ENCODE measurements at places on chromosomes 1 and 21. TPM values are rescaled to one million over a fixed set of nuclear protein-coding genes. Genes with fewer than 3 reads are reported as not detected.

The KISS1 gene
- not detected for total RNA-seq

DNA sequence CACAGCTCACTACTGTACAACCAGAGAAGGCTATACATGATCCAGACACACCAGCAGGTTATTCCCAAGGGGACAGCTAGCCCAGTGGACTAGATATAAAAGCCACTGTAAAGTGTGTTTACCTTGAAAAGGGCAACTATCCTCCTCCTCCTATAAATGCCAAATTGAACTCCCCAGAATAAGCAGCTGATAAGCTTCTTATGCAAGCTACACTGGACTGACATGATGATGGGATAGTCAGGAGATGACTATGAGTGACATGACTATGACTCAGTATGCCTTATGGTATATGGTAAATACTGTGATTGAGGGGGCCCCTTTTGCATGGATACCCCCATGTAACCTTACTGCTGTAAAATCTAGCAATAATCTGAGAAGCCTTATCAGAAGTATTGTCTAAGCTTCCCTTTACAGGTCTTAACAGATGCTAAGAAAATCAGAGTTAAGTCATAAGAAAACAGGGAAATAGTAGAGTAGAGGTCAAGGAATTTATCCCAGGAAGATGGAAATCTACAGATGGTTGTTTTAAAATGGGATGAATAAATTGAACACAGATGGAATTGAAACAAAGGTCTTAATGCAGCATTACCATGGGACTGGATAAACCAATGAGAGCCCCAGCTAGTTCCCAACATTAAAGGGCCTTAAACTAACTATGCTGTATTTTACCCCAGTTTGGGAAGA, 55.8 kb downstream of the TRIM33 start:
- no peak overlapping the region for H3K4me3 ChIP-seq
- no peaks in the 10 kb centered on the region for H3K27me3 ChIP-seq
- H3K4me1 ChIP-seq, result peaks cover 25% of the 10 kb centered on the region
- H3K27ac ChIP-seq, result peak overlapping the region; percentile 50
- no peak for DNase-seq
- peaks cover 18% of the 10 kb centered on the region for H3K36me3 ChIP-seq

GRCh38 chr1:176338877-176339276, 124.1 kb upstream of the PAPPA2 start:
- no peaks in the 10 kb centered on the region for H3K27me3 ChIP-seq
- no peak overlapping the region for H3K27ac ChIP-seq

The TMEM39B gene
- total RNA-seq, result 19.5 TPM

The PIGR gene
- total RNA-seq, result 367 TPM

DNA sequence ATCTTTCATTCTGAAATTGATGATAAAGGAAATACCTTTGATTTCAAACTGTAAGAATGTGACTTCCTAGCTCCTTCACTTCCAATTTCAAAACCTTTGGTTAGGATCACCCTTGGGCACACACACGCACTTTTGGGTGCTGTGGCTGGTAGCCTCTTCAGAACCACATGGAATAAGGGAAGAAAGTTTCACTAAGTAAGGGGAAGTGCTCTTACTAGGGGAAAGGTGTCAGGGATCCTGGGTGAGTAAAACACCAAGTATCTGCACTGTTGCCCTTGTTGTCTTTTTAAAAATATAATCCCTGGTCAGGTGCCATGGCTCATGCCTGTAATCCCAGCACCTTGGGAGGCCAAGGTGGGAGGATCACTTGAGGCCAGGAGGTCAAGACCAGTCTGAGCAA, 132.4 kb downstream of the SDCCAG8 start:
- no peak overlapping the region for H3K4me3 ChIP-seq
- no peaks in the 10 kb centered on the region for H3K27me3 ChIP-seq
- no peak for DNase-seq

DNA sequence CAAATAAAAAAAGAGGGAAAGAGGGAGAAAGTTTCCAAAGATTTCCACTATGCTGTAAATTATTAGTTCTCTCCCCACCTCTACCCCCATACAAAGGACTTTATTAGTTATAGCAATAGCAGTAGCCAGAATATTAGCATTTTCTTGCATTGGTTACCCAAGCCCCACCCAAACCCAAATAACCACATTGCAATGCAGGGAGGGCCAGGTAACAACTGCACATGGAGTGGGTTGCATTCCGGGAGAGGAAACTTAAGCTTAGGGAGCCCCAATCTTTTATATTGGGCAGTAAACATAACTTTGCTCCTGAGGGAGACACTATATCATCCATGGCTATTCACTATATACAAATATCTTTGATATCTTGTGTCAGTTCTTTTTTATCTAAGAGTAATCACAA, 6.0 kb downstream of the ADIPOR1 start:
- no peak for DNase-seq
- peaks cover 20% of the 10 kb centered on the region for H3K36me3 ChIP-seq
- H3K4me3 ChIP-seq, result no peak overlapping the region
- H3K4me1 ChIP-seq, result peaks cover 37% of the 10 kb centered on the region
- H3K27ac ChIP-seq, result no peak overlapping the region

- peaks cover 30% of the 10 kb centered on the region for H3K4me1 ChIP-seq
- peaks cover 8% of the 10 kb centered on the region for H3K27me3 ChIP-seq
- H3K4me3 ChIP-seq, result peak overlapping the region; percentile 48
- no peak for DNase-seq
Measured at GRCh38 chr1:31797216-31797615, 18.6 kb downstream of the SPOCD1 start.

The ITSN1 gene
- 30.6 TPM for total RNA-seq

DNA sequence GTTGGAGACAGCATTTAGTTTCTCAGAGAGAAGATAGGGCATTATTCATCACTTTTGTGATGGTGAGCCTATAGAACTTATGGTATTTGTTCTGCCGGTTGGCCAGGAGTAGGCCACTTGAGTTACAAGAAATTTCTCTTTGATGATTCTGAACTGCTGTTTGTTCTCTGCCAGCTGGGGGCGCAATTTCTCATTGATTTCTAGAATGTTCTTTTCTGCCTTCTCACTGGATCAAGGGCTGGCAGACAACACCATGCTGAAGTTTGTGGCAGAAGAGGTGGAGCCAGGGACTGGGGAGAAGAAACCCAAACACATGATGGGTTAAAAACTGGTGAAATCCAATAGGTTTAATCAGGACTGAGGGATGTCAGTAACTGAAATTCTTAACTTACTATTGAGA, 360.6 kb downstream of the FAM72C start:
- H3K4me3 ChIP-seq, result no peak overlapping the region
- no peak overlapping the region for H3K27ac ChIP-seq

- H3K4me3 ChIP-seq, result peak overlapping the region; percentile 75
- peaks cover 20% of the 10 kb centered on the region for H3K4me1 ChIP-seq
- DNase-seq, result peak; percentile 34
- H3K27ac ChIP-seq, result no peak overlapping the region
- H3K36me3 ChIP-seq, result peaks cover 51% of the 10 kb centered on the region
Measured at GRCh38 chr1:92484472-92485380, 2.0 kb downstream of the GFI1 start.

DNA sequence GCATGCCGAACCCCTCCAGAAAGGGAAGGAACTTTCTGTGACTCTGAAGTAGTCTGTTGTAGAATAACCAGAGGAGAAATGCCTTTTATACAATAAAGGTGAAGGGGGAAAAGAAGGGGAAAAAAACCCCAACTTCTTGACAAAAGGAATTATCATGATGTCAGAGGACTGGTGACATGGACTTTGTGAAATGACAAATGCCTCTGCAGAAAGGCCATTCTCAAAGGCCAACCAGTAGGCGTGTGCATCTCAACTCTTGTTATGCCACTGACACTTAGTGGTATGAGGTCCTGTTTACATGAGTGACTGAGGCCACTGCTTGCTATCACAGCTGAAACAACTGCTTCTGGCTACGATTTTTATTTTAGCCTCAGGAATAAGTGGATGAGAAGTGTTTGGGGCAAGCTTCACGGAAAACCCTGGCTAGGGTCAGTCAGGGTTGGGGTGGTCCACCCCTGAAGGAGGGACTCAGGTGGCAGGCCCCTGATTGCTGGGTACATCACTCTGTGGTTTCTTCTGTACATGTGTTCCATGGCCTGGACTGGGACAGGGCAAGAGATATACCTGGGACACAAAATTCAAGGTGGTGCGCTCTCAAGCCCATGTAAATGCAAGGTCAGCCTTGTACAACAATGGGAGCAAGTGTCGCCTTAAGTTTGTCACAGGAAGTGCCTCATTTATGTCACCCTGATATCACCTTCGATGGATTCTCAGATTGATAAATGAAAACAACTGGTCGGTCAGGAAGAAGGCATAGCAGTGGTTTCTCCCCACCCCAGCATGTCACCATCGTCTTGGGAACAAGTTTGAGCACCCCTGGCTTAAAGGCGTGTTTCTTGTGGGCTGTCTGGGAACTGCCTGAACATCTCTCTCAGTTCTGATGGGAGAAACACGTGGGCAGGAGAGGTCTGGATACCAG, 12.4 kb downstream of the RUNX1 start:
- no peak overlapping the region for H3K27ac ChIP-seq
- no peaks in the 10 kb centered on the region for H3K4me1 ChIP-seq
- no peak for DNase-seq
- no peaks in the 10 kb centered on the region for H3K27me3 ChIP-seq
- H3K4me3 ChIP-seq, result no peak overlapping the region
- no peaks in the 10 kb centered on the region for H3K36me3 ChIP-seq

The CFHR1 gene
- not detected for total RNA-seq

DNA sequence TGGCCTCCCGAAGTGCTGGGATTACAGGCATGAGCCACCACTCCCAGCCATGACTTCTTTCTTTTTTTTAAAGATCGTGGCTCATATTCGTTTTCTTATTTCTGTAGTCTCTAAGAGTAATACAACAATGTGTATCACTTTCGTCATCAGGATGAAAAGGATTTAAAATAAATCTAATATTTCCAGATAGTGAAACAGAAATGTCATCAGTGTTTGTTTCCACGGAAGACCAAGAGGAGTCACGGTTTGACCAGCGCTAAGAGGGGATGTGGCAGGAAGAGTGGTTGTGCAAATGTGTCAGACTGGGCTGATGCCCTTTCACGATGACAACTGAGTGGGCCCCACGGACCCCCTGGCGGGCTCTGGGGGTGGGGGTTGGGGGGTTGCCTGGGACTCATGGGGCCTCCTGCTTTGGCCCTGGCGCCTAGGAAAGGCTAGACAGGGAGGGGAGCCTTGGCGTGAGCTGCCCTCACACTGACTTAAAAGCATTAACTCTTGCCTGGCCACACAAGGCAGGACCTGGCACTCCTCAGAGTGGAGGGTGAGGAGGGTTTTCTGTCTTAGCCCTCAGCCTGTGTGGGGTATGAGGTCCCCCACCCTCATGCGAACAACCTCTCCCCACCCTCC, 8.4 kb downstream of the SOX13 start:
- no peak overlapping the region for H3K4me3 ChIP-seq
- H3K4me1 ChIP-seq, result peaks cover 59% of the 10 kb centered on the region
- no peaks in the 10 kb centered on the region for H3K27me3 ChIP-seq

The DCST1 gene
- not detected for total RNA-seq

GRCh38 chr1:1433804-1434130, 1.7 kb upstream of the VWA1 start:
- peaks cover 8% of the 10 kb centered on the region for H3K4me1 ChIP-seq
- H3K27me3 ChIP-seq, result no peaks in the 10 kb centered on the region
- H3K4me3 ChIP-seq, result peak overlapping the region; percentile 50

The NBPF14 gene
- total RNA-seq, result 32.7 TPM

DNA sequence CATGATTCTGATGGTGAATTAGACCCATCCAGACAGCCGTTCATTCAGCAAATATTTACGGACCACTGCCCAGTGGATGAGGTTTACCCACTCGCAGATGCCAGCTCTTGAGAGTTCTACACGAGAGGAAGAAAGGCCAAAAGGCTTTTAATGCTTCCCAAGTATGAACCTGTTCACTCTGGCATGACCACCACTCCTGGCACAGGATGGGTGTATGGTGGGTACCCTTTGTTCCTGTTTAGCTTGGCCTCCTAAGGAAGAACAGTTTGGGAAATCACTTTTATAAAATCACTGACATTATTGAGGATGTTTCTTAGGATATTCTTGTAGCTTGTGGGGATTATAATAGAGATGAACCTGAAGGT, 67.2 kb downstream of the HMGB4 start:
- no peaks in the 10 kb centered on the region for H3K4me1 ChIP-seq
- H3K36me3 ChIP-seq, result no peaks in the 10 kb centered on the region
- no peak overlapping the region for H3K27ac ChIP-seq
- no peak for DNase-seq
- no peak overlapping the region for H3K4me3 ChIP-seq

DNA sequence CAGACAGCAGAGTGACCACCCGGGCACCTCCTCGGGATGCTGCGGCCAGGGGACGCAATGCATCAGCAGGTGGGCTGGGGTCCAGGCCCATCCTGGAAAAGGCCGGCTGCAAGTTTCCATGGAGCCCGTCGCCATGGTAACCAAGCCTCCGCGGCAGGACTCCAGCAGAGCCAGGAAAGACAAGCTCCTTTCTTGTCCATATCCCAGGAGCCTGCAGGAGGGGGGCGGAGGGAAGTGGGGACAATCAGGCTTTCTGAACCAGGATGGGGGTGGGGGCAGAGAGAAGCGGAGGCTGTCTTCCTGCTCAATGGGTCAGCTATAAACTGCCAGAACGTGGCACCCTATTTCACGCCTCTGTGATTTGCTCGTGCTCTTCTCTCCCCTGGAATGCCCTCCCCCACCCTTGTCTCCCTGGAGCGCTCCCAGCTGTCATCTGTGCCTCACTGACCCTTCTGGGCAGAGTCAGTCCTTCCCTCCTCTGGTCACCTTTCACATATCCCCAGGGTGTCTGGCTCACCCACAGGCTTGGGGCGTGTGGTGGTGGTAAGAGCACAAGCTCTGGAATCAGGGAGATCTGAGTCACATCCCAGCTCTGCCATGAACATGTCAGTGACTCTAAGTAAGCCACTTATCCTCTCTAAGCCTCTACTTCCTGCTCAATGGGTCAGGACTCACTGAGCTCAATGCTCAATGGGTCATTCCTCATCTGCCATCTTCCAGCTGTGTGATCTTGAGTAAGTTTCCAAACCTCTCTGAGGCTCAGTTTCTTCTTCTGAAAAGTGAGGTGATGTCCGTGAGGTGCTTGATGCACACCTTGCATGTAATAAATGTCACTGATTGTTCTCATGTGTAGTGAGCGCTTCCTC, 58.9 kb upstream of the LAPTM5 start:
- H3K4me3 ChIP-seq, result no peak overlapping the region
- H3K36me3 ChIP-seq, result no peaks in the 10 kb centered on the region
- no peak overlapping the region for H3K27ac ChIP-seq
- no peaks in the 10 kb centered on the region for H3K27me3 ChIP-seq
- peaks cover 7% of the 10 kb centered on the region for H3K4me1 ChIP-seq
- peak; percentile 38 for DNase-seq

The OR2AK2 gene
- not detected for total RNA-seq

- DNase-seq, result no peak
- H3K27ac ChIP-seq, result no peak overlapping the region
- no peaks in the 10 kb centered on the region for H3K27me3 ChIP-seq
- peaks cover 20% of the 10 kb centered on the region for H3K4me1 ChIP-seq
Measured at GRCh38 chr1:221747839-221748238, 6.0 kb upstream of the DUSP10 start.

GRCh38 chr1:78790174-78790573, 140.5 kb downstream of the IFI44 start:
- H3K4me1 ChIP-seq, result no peaks in the 10 kb centered on the region
- H3K27me3 ChIP-seq, result no peaks in the 10 kb centered on the region
- H3K4me3 ChIP-seq, result no peak overlapping the region
- DNase-seq, result no peak
- no peak overlapping the region for H3K27ac ChIP-seq

GRCh38 chr1:24373044-24373443, 40.5 kb downstream of the STPG1 start:
- peaks cover 7% of the 10 kb centered on the region for H3K36me3 ChIP-seq
- H3K27ac ChIP-seq, result no peak overlapping the region
